ENCODE measurements at places on chromosomes 12 and 14.

- no peak for DNase-seq
Observed at GRCh38 chr12:45518291-45519235, 210.9 kb upstream of the ARID2 start.

DNA sequence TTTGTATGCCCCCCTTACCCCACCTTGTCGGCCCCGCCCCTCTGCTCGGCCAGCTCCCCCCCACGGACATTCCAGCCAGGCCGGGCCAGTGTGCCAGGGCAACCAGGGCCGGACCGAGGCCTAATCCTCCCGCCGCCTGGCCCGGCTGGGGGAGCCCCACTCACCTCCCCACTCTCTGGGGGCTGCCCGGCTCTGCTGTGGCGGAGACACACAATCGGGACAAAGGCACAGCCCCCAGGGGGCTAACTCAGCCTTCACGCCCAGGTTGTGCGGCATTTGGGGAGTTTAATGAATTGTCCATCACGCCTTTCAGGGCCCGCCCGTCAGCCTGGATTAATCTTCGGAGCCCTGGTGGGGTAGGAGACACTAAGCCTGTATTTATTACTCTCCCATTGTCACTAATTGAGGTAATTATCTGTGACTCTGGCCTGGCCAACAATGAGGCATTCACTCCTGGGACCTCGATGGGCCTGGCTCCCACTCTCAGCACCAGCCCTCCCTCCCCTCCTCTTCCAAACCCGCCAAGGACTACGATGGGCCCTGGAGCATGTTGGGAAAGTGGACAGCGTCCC is 8.7 kb downstream of the WNT1 start:
- no peak for DNase-seq

GRCh38 chr12:42162965-42163364 is 18.3 kb upstream of the GXYLT1 start:
- DNase-seq: no peak

DNA sequence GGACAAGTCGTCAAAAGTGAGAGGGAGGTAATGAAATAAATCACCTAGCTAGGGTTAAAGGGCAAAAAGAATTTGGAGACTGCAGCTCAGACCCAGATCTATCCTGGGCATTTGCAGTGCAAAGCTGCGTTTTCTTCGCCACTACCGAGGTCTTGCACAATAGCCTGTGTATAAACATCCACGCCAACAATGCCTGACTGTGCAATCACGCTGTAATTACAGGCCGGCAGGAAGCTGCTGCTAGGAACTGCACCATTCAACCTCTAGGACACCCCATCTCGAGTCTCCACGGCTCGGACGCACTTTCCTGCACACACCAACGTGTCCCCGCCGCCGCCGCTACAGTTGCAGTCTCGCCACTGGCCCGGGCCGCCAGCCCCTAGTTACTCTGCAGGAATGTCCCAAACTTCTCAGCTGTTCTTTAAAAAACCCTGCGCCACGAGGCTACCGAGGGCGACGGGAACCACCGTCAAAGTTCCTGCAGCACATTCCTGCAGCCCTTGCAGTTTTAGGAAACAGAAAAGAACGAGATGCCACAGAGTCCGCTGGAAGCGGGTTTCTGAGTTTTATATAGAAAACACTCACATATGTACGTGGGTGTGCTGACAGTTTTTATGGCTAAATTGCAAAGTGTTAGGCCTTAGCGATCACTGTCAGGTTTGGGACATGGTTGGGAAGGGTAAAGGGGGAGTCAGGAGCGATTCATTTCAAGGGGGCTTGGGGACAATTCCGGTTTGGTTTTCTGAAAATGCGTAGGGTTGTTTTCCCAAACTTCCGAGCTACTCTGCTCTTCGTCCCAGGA is 65.6 kb upstream of the PTGR2 start:
- peak; percentile 36 for DNase-seq

DNA sequence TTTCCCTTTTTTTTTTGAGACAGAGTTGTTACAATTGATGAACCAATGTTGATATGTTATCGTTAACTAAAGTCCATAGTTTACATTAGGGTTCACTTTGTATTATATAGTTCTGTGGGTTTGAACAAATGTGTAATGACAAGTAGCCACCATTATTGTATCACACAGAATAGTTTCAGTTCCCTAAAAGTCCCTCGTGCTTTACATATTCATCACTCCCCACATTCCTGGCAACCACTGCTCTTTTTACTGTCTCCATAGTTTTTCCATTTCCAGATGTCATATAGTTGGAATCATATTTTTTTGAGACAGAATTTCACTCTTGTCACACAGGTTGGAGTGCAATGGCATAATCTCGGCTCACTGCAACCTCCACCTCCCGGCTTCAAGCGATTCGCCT is 12.5 kb downstream of the HSD17B6 start:
- DNase-seq: no peak

Measured in hypothalamus (tissue), 51 donors.